Stimulated activated CD4-positive, alpha-beta T cell treated with anti-CD3 and anti-CD28 coated beads, Interleukin-2, amount 100 ng/mL, for 4 hours (primary cell): ENCODE measurements at places on chromosomes 2 and 18.

GRCh38 chr2:47002480-47003381 lies 87.1 kb upstream of the MCFD2 start:
- no peak for DNase-seq

DNA sequence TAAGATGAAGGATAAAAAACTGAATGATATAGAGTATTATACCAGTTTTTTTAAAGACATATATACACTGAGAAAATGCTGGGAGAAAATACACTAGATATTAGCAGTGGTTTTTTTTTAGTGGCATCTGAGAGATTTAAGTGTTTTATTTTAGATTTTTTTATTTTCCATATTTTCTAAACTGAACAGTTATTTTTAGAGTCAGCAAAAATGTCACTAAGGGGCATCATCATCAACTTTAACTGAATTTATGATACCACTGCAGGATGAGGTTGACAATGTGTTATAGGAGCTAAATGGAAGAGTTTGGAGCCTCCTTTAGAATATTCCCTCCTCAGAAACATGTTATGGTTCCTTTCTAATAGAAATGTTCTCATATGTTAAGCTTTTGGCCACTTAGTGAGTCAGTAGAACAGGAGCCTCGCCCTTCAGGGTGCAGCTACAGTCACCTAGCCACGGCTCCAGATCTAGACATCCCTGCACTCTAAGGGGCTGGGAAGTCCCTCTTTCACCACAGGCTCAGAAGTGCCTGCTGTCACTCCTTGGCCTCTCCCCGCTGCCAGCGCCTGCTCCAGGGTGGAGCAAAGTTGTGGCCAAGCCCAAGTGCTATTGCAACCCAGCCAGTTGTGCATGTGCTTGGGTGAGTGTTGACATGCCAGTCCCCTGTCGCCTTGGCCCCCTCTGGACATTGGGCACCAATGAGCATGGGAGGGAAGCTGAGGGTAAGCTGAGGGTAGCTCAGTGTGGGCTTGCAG lies 210.7 kb upstream of the RASGRP3 start:
- DNase-seq = no peak

DNA sequence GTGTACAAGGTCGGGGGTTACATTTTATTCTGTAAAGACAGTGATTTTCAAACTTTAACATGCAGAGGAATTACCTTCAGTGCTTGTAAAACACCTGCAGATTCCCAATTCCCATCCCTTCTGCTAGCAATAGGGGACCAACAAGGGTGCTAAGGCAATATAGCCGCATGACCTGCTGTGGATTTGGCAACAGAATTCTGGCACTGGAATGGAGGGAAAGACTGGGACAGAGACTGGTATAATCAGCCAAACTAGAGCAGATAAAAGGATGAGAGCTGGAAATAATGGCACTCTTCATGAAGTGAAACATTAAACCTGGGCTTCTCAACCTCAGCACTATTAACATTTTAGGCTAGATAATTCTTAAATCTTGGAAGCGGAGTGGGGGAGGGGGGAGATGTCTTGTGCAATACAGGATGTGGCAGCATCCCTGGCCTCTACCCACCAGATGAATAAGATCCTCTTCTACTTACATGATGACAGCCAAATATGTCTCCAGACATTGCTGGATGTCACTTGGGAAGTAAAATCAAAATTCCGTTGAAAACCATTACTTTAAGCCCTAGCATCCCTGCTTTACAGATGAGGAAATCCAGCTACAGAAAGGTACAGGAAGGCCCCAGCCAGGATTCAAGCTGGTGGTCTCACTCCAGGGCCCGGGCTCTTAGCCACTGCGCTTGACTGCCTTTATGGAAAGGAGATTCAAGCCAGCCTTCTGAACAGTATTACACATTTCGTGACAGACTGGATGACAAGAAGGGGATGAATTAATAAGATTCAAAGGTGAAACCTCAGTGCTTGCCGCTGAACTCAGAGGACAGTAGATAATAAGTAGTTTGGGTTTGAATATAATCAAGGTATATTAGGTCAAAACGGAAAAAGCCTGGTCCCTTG lies 1.7 kb downstream of the EVA1A start:
- DNase-seq = no peak

- no peak for DNase-seq
These were observed 11.9 kb upstream of the IGFBP2 start for GRCh38 chr2:216621292-216621691.

GRCh38 chr2:46544581-46544980 lies 65.2 kb downstream of the TMEM247 start:
- no peak for DNase-seq

DNA sequence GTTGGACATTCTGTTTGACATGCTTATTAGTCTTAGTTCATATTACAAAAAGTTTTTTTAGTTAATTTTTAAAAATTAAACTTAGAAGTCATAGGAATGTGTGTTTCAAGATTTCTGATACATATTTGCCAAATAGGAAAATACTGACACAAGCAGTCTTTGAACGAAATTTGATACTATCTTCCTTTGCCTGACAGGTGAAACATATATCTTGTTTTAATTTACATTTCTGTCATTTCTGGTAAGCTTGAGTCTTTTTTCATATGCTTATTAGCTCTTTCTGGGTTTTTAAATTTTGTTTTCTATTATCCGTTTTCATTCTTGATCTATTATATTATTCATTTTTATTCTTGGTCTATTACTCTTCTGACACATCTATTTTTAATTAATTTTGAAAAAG lies 24.5 kb downstream of the ITGAV start:
- no peak for DNase-seq

- DNase-seq = no peak
These were observed 65.1 kb upstream of the RPRM start for GRCh38 chr2:153543635-153544071.

GRCh38 chr18:58201733-58202730 lies 158.0 kb downstream of the NEDD4L start:
- no peak for DNase-seq

GRCh38 chr2:98747888-98748287 lies 17.0 kb upstream of the MGAT4A start:
- no peak for DNase-seq

DNA sequence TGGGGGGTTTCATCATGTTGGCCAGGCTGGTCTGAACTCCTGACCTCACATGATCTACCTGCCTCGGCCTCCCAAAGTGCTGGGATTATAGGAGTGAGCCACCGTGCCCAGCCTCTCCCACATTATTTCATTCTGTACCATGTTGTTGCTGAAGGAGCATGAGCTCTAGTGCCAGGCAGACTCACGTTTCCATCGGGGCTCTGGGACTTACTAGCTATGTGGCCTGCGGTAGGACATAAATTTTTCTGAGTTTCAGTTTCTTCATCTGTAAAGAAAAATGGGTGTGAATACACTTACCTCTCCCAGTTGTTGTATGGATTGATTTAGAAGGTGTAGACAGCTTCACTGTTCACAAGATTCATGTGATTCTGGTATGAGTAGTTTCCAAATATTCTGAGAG lies 30.8 kb upstream of the CCL20 start:
- no peak for DNase-seq

GRCh38 chr2:171141320-171141719 lies 19.4 kb downstream of the TLK1 start:
- no peak for DNase-seq

DNA sequence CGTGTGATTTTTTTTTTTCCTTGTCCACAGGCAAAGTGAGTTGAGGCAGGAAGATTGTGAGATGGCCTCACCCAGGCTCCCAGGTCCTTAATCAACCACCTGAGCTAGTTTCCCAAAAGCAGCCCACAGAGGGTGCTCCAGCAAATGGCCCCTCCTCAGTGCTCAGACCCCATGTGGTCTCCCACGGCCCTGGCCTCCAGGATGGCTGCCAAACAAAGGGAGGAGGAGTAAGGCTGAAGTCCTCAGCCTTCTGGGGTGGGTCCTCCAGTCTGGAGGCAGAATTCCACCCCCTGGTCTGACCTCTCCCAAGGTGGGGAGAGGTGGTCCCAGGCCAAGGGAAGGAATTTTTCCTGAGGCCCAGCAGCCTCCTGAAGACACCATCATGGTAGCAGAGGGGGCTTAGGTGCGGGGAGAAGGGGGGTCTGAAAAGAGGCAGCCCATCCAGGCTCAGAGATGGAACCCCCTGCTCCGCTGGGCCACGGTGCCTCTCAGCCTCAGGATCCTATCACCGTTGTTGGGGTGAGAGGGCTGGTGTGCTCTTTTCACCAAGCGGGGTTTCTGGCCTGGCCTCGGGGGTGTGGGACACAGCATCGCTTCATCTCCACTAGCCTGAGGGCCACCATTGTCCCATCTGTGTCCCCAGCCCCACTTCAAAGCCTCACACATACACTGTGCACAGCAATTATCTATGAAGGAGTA lies 2.3 kb downstream of the NGEF start:
- DNase-seq = no peak

- no peak for DNase-seq
These were observed 62.4 kb upstream of the ACVR1 start for GRCh38 chr2:157938556-157938955.

DNA sequence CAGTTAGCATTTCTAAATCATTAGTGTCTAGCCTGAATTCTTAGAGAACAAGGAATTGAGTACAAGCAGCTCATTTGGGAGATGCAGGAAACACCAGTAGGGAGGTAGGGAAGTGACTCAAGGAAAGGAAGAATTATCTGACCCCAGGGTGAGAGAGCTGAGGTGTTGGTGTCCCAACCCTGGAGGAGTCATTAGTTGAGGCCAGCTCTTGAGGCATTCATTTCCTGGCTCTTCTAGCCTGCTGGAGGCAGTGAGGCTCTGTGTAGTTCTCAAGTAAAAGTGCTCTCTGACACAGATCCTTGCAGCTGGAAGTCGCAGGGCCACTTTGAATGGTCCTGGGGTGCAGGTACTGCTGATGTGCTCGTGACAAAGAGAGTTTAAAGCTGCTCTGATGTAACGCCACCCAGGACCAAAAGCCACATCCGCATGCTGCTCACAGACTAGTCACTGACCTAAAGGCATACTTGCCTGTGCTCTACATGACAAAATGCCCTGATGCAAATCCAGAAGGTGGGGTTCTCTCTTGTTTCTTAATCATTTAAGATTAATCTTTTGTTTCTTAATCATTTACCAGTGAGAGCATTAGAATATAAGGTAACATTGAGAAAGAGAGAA lies 299.5 kb upstream of the LYPD1 start:
- DNase-seq = no peak

DNA sequence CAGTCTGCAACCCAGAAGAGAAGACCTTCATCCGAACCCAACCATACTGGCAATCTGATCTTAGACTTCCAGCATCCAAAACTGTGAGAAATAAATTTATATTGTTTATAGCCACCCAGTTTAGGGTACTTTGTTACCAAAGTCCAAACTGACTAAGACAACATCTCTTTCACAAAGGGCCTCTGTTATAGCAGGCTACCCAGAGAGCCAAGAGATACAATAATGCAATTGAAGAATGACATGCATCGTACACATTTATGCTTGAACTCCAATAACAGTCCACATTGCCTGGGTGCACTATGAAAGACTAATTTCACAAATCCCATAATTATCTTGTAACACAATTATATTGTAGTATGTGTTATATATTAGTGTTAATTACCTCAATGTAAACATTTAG lies 39.1 kb upstream of the ANKRD44 start:
- DNase-seq = no peak
